GM13977 (cell line): ENCODE measurements at places on chromosomes 2 and 18.

GRCh38 chr2:227509076-227509475, 37.1 kb downstream of the AGFG1 start:
- no peak for DNase-seq

- no peak for DNase-seq
These were observed 227.1 kb downstream of the RAB3GAP1 start for GRCh38 chr2:135279209-135279608.

DNA sequence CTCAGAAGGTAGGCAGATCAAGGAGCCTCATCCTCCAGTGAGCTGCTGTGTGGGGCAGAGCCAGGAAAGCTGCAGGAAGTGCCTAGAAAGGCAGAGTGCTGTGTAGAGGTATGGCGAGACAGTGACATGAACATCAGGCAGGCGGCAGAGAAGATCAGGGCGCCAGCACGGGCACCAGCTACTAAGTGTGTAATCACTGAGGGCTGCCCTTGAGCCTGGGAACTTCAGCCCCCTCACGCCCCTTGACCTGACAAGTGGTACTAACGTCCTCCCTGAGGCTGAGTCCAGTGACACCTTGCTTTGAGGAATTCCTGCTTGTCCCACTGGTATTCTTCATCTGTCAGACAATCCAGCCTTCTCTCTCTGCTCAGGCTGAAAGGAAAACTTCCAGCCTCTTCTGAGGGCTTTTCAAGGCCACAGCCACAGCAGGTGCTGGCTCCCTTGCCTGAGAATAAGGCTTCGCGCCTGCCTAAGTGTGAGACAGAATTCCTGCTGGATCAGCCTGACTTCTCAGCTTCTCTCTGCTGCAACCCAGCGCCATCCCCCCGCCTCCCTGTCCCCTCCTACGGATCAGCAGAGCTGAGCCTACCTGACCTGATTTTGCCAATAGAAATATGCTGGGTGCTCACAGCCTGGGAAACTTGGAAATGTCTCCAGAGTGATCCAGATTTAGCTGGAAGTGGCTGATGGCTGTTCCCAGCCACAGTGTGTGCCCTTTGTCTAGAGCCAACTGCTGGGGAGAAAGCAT, 148.0 kb downstream of the SMAD7 start:
- no peak for DNase-seq

DNA sequence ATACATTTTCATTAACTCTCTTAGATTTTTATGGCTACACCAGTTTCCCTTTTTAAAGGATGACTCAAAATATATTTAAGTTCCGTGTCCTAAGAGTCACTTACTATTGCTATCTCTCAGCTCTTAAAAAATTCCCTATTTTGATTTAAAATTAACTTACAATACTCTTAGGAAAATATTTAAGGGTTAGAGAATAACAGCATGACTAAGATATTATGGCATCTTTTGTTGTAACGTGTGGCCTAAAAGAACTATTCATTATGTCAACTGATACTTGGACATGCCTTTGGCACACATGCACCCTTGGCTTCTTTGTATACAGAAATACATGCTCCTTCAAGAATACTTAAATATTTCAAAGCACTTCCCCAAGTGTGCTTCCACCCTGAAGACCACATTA, 42.3 kb downstream of the SCN3A start:
- no peak for DNase-seq

- no peak for DNase-seq
These were observed 22.1 kb downstream of the FBXO41 start for GRCh38 chr2:73262108-73262651.

- no peak for DNase-seq
These were observed 29.7 kb upstream of the FAHD2A start for GRCh38 chr2:95372845-95373244.

DNA sequence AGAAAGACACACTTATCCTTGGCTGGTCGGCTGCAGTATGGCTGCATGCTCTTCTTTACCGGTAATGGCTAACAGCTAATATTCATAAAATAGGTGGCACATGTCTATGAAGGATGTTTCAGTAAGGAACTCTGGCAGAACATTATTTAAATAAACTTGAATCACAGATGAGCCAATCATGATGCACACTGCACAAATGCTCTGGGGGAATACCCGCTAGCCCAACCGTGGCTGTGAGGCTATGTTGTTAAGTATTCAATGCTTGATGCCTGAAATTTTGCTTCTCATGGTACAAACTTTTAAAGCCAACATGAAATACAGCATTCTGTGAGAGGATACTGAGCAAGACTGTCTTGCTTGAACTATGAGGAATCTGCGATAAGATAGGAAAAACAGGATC, 505.8 kb downstream of the ZEB2 start:
- DNase-seq, result no peak

DNA sequence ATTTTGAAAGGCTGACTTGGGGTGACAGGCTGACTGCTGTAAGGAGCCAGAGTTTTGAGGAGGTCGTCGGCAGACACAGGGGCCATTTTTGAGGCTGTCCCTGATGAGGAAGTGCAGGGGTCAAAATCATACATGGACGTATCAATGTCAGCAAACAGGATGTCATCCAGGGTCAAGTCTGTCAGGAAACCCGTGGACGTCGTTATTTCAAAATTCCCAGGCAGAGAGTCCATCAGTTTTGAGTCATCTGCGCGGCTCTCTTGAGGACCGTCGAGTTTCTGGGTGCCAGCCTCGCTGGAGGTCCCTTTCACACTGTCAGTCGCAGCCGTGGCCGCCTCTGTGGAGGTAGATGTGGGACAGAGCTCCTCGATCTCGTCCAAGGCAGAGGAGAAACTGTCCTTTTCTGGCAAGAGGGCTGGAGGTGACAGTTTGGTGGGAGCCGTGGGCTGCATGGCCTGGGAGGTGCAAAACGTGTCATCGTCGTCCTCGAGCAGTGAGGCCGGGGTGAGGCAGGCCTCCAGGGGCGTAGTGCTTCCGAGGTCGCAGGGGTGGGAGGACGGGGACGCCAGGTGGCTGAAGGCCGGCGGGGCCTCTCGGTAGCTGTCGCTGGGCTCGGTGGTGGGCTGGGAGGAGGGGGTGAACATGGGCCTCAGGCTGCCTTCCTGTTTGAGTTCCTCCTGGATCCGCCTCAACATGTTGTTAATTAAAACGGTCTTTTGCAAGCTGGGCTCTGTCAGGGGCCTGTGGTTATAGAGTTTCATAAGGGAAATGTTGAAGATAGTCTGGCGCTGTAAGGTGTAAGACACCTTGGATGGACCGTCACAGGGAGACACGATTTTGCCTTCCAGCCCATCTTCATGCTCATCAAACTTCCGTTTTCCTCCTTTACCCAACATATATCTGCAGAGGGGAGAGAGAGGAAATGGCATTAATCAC, 17.5 kb downstream of the SERTAD2 start:
- DNase-seq, result peak; percentile 66

- DNase-seq, result no peak
These were observed 58.2 kb downstream of the PMAIP1 start for GRCh38 chr18:59957957-59958356.

DNA sequence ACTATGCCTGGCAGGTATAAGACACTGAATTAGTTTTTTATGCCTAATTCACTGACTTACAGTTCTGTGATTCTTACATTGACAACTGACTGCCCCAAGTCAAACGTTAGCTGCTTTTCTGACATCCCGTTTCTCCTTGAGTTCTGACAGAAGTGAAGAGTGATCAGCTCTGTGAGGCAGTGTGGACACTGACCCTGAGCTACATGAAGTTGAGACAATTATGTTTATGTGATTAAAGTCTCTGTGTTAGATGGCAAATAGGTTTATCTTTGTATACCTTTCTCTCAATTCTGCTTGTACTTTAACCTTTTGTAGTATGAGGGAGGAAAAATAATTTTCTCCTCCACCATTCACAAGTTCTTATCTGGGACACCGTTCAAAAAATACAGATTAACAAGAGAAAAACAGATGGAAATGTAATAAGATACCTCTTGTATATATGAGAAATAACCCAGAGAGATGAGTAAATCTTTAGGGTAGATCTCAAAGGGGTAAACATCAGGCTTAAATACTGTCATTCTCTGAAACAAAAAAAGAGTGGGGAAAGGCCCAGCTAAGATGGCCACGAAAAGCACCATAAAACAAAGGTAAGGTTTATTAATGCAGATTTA, 85.4 kb upstream of the B3GNT2 start:
- DNase-seq, result no peak

DNA sequence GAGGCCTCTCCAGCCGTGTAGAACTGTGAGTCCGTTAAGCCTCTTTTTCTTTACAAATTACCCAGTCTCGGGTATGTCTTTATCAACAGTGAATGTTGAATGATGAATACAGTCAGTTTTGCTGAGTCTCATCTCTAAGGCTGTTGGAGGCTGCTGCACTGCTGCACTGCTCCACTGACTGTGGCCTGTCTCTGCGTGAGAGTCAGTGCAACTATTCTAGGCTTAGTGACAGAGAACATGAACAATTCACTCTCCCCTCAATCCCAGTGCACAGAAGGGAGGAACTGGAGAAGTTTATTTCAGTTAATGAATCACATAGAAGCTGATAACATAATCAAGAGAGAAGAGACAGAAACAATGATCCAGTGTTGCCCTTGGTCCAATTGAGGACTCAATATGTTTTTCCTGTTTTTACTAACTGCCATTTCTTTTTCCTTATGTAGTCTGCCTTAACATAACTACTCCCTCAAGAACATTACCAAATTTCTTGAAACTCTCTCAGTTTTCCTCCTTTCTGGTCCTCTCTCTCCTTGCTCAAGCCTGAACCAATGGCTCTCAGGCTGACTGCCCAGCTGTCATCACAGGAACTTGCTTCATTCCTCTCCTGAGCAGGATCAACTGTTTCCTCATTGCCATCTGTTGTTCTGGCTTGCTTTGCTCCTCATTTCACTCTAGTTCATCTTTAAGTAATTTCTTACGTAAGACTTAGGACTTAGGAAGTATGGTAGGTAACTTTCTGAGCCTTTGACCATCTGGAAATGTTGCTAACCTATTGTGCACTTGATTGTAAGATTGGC, 483.2 kb downstream of the METTL4 start:
- DNase-seq, result no peak

GRCh38 chr2:142180820-142181533, 50.2 kb upstream of the LRP1B start:
- DNase-seq, result no peak

DNA sequence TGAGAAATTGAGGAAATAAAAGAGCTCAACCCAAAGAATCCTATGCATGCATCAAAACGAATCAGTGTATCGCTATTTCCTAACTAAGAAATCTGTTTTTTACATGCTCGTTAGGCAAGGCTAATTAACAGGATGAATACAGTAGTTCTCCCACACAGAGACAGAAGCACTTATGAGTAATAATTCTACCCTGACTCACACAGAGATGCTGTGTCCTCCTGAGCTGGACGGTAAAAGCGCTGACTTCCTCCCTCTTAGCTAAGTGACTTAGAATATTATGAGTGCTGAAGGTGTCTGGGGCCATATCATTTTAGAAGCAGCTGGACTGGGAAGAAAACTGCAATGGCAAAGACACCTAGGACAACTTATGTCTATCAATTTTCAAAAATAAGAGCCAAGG, 18.5 kb downstream of the PLEKHM3 start:
- no peak for DNase-seq

GRCh38 chr18:30855762-30856161, 186.8 kb downstream of the DSC3 start:
- DNase-seq, result no peak

DNA sequence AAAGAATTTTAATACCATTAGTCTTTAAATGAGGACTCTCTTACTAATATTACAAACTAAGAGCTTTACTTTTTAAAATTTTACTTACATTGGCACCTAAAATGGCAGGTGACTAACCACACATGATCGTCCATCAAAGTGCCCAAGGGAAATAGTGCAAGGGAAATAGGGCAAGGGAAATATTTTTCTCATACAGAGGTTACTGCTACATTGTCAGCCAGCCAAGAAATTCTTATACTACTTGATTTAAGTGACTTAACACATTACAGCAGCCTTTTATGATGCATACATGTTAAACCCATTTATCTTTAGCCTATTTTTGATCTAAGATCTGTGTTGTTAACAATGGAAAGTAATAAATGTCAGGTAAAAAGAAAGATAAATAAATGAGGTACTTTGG, 587.2 kb upstream of the PKDCC start:
- no peak for DNase-seq

DNA sequence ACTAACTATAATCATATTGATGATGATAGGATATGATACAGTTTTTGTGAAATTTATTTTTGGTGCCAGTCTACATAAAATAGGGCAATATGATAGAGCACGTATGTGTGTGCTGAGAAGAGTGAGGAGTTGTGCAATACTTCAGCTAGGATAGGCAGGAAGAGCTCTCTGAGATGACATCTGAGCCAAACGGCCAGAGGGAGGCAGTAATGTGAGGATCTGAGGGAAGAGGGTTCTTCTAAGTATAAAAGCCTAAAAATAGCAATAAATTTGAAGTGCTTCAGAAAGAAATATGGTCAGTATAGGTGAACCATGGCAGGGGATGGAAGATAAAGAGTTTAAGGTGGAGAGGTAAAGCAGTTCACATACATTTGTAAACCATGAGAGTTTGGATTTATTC, 102.5 kb downstream of the OLA1 start:
- DNase-seq, result no peak
